Parietal lobe (tissue), 2 donors: ENCODE measurements at places on chromosomes 7 and 10. TPM values are rescaled to one million over a fixed set of nuclear protein-coding genes. Genes with fewer than 3 reads are reported as not detected.

Gene CYP26C1
- 0.63 TPM for total RNA-seq

Gene THSD7A
- 41.6 TPM for total RNA-seq

Gene TAS2R4
- 16.6 TPM for total RNA-seq

Gene EBF3
- total RNA-seq, result 0.31 TPM

Gene OR2A1
- not detected for total RNA-seq

Gene POMZP3
- 7.5 TPM for total RNA-seq

Gene ABLIM1
- 91.7 TPM for total RNA-seq

Gene COL17A1
- not detected for total RNA-seq

Gene HOXA1
- total RNA-seq, result not detected

Gene PARD3
- 27.5 TPM for total RNA-seq
